ENCODE measurements at places on chromosomes 5 and 9.

DNA sequence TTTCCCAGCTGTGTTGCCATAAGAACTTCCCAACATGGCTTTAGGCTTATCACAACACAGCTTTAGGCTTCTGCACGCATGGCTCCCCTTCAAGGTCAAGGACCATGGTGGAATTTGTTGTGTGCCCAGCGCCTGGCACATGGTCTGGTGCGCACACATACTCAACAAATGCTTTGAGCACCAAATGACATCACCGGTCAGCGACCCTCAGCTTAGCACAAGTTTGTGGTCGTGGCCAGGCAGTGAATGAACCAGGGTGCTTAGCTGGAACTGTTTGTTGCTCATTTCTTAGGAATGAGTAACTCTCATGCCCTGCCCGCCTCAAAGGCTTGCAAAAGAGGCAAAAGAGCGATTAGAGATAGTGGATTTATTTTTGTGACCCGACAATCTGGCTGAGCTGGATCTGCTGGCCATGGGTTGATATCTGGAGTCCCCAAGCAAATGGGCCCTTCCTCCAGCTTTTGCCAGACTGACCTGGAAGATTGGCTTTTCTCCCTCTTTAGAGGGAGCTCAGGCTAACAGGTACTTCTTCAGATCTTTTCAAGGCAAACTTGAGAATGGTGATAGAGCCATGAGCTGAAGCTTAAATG is 58.9 kb downstream of the DAP start:
- DNase-seq, result no peak

DNA sequence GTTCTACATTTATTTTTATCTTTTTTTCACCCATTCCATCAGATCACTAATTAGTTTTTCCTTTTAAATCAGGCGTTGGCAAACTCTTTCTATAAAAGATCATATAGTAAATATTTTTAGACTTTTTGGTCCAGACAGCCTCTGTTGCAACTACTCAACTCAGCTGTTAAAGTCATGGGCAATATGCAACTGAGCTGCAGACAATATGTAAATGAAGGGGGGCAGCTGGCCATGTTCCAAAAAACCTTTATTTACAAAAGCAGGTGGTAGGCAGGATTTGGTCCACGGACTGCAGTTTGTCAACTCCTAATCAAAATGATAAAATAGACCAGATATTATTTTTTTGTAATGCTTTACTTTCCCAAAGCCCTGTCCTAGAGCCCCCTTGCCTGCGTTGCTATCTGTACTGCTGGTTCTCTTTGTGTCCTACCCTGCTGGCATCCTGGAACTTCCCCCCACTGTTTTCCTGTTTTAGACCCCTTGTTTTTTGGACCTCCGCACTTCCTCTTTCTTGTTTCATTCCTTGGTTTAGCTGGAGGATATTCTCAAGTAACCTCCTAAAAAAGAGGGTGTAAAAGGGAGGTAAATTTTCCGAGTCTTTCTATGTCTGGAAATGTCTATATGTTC is 24.7 kb upstream of the TNFSF8 start:
- DNase-seq, result no peak

GRCh38 chr5:171851251-171851650 is 65.6 kb downstream of the SMIM23 start:
- DNase-seq, result no peak

DNA sequence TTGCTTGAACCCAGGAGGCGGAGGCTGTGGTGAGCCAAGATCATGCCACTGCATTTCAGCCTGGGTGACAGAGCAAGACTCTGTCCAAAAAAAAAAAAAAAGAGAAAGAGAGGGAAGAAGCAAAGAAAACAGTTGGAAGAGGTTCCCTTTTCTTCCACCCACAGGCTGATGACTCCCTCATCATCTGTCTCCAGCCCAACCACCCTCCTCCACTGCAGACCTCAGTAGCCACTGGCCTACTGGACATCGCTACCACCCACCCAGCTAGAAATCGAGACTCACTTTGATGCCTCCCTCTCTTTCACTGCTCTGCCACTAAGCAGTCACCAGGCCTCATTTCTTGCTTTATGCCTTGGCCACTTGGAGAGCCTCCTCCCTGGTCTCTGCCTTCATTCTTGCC is 71.2 kb downstream of the NIPSNAP3B start:
- no peak for DNase-seq

- DNase-seq, result no peak
These were observed 8.6 kb upstream of the ZDHHC12 start for GRCh38 chr9:128732576-128732975.

- no peak for DNase-seq
These were observed 188.3 kb downstream of the AGTPBP1 start for GRCh38 chr9:85553475-85553874.

- no peak for DNase-seq
These were observed 232.5 kb downstream of the ARHGAP26 start for GRCh38 chr5:143002459-143003327.

GRCh38 chr5:17694914-17695313 is 60.7 kb downstream of the TAF11L14 start:
- no peak for DNase-seq

- DNase-seq, result no peak
These were observed 27.7 kb downstream of the LHX3 start for GRCh38 chr9:136177224-136177623.

DNA sequence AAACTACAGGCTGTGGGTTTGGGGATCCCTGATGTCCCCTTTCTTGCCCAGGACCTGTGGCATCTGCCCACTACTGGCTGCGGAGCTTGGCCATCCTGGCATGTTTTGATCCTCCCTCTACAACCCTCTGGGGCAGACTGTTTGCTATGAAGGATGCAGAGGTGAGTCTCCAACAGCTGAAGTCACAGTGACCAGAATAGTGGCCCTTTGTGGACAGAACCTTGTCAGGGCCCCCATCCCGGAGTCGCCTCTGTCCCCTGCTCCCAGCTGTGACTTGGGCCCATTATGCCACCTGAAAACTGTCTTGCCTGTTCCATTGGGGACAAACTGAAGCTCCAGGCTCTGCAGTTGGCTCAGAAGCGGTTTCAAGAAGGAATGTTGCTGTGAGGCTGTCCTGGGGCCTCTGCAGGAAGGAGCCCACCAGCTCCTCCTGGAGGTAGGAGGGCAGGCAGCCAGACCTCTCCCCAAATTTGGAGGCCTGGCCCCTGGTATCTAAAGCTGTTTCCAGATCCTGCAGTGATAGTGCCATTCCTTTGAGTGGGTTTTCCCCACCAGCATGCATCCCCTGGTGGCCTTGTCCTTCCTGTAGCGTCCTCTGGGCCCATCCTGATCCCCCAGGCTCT is 93.3 kb downstream of the BARX1 start:
- no peak for DNase-seq

DNA sequence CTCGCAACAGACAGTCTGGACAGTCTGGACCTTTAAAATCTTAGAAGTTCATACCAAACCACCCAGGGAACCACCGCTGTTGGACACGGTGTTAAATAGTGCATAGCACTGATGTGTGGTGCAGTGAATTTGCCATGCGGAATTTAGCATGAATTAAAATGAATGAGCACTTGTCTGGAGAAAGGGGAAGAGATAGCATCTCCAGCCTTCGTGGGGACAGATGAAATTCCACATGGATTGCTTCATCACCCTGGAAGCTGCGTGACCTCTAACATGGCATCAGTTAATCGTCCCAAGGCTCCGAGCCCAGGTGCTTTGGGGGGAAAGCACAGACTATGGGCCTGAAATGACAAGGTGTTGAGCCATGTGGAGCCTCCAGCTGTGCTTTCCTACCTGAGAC is 91.4 kb downstream of the ADAMTS16 start:
- DNase-seq, result no peak

All from left ventricle myocardium inferior (tissue), 1 donor.